ENCODE measurements at places on chromosomes 3 and 15.

- DNase-seq = no peak
Observed at GRCh38 chr3:138230525-138230924, 43.4 kb downstream of the ARMC8 start.

DNA sequence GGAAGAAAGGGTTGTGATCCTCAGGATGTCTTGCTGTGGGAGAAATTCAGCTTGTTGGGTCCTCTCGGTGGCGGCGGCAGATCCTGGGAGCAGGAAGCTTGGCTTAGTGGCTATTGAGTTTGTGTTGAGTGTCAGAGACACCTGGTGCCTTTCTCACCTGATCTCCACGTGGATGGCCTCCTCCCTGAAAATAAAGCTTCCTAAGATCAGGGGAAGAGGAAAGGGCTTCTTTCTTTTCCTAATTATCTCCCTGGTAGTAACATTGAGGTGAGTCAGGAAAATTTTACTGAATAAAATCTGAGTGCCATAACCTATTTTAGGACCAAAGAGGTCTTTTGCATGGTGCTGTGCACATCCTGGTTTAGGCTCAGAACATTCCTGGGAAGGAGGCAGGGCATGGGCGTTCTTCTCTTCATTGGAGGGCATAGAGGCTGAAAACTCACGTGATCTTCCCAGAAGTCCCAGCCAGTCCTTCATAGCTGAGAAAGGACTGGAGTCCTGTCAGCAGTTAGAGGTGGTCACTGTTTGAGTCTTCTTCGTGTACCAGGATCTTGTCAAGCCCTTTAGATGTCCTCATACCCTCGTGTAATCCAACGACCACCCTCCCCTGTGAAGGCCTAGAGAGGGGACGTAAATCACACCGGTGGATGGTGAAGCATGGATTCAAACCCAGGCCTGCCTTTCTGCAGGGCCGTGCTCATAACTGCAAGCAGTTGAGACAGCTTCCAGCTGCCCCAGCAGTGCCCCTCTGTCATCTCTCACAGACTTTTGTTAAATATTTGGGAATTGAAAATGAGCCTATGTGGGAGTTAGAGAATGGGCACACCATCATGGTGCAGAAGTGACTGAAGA is 1.1 kb downstream of the CMTM8 start:
- no peak for DNase-seq

DNA sequence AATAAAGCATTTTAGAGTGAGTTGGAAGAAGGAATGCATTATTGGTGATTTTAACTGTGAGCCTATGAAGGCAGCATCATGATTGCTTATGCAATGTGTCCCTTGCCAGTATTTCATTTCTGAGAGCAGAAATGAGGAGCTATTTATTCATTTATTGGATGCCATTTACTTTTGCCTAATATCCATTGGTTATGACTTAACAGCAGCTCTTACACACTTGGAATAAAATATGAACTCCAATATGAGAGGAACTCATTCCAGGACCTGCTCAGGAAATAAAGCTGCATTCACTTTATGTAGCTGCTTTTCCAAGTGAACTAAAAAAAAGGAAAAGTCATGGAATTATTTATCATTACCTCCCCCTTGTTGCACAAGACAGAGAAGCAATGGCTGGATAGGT is 280.1 kb downstream of the LRTM1 start:
- no peak for DNase-seq

DNA sequence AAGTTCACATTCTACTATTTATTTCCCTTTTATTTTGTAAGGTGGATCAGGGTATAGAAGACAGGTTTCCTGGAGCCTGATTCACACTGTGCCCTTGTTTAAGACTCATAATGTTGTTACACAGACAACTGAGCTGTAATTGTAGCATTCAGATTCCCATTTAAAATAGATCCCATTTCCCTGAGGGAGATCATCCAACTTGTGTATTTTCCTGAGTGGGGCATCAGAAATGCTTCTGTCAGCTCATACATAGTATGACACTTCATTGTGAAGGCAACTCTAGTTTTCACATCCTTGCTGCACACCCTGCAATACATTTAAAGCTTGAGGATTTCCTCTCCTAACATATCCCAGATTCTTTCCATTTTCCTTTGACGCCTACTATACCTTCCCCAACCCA is 659.7 kb downstream of the GRM7 start:
- DNase-seq = no peak

DNA sequence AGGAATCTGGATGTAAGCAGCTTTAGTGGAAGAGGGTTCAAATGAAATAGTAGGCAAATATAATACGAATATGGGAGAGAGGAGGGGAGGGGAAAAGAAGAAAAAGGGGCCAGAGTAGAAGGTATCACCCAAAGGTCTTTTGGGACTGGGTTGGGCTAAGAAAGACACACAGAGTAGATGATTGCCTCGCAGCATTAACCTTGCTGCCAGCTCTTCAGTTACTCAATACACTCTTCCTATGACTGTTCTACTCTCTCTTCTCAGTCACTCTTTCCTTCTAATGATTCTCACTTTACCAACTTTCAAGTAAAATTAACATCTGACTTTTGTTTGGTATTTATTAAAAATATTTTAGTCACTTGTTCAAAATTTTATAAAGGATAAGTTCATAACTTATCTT is 52.8 kb downstream of the CLASP2 start:
- DNase-seq = no peak

DNA sequence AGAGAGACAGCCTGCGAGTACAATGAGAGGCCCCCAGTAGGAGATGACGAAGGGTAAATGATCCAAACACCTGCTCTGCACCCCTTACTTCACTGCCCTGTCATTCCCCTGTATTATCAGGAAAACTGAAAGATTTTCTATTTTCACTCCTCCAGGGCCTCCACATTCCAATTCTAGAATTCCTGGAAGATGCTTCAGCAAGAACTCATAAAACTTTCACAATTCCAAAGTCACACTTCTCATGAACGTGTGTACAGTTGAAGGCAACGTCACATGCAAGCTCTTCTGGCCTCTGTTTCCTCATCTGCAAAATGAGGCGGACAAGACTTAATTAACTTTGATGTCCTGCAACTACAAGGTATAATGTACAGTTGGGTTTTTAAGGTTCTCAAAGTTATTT is 62.8 kb upstream of the SPATA12 start:
- DNase-seq = no peak

- no peak for DNase-seq
Observed at GRCh38 chr3:56878074-56878473, 76.3 kb upstream of the ARHGEF3 start.

- no peak for DNase-seq
Observed at GRCh38 chr15:57476533-57476975, 100.2 kb downstream of the CGNL1 start.

DNA sequence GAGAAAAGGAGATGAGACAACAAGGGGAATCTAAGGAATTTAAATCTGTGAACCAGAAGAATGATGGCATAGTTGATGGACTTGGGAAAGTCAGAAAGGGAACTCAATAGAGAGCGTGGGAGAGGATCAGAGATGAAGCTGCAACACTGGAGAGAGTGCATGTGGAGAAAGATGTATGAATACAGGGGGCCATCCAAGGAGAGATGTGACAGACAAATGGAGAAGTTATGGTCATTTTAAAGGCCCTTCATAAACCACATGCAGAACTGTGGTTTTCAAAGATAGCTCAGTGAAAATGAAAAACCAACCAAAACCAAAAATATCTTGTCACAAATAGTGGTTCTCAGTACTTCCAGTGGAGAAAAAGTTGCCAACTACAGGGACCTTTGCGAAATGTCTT is 265.2 kb downstream of the SUCLG2 start:
- DNase-seq = no peak
